ENCODE measurements at places on chromosomes 5 and 9. TPM values are rescaled to one million over a fixed set of nuclear protein-coding genes. Genes with fewer than 3 reads are reported as not detected.

The FAM221B gene
- polyA plus RNA-seq: not detected

The MVB12B gene
- 1.4 TPM for polyA plus RNA-seq

The LCN12 gene
- not detected for polyA plus RNA-seq

The RABEPK gene
- 38.9 TPM for polyA plus RNA-seq

The NUP214 gene
- polyA plus RNA-seq: 14.5 TPM

Measured in CD4-positive, CD25-positive, alpha-beta regulatory T cell (primary cell).